T-helper 9 cell (primary cell): ENCODE measurements at places on chromosomes 3 and 15.

GRCh38 chr3:4904811-4905695, 74.2 kb upstream of the BHLHE40 start:
- DNase-seq = no peak

DNA sequence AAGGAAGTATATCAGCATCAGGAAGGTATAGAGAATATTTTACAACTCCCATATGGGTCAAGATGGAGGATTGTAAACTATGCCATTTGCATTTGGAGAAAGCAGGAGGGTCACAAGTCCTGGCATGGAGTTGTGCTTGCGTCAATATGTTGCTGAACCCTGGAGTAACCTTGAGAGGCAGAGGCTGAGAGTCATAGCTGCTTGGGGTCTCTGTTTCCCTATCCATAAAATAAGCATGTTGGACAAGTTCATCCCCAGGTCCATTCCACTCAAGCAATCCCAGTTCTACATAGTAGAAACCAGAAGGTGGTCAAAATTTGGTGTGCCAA, 273.6 kb downstream of the MECOM start:
- no peak for DNase-seq

- no peak for DNase-seq
Measured at GRCh38 chr3:169383770-169384169, 279.7 kb downstream of the MECOM start.

DNA sequence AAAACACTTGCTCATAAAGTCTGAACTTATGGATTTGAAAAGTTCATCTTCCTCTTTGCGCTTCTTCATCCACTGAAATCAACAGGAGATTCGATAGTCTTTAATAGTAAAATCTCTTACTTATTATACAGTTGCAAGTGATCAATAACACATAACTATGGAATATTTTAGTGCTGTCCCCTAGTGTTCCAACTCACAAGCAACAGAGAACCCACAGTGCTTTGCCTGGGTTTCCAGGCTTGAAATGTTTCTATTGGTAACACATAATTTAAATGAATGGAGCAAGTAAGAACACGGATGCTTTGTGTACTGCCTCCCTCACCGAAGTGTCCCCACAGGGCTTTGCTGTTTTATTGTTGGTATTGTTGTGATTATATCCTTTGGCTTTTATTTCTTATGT, 93.5 kb downstream of the WDR72 start:
- DNase-seq = no peak

GRCh38 chr15:69722924-69723323, 270.3 kb downstream of the RPLP1 start:
- DNase-seq = no peak

- no peak for DNase-seq
Measured at GRCh38 chr3:141482245-141482922, 4.4 kb upstream of the RASA2 start.

DNA sequence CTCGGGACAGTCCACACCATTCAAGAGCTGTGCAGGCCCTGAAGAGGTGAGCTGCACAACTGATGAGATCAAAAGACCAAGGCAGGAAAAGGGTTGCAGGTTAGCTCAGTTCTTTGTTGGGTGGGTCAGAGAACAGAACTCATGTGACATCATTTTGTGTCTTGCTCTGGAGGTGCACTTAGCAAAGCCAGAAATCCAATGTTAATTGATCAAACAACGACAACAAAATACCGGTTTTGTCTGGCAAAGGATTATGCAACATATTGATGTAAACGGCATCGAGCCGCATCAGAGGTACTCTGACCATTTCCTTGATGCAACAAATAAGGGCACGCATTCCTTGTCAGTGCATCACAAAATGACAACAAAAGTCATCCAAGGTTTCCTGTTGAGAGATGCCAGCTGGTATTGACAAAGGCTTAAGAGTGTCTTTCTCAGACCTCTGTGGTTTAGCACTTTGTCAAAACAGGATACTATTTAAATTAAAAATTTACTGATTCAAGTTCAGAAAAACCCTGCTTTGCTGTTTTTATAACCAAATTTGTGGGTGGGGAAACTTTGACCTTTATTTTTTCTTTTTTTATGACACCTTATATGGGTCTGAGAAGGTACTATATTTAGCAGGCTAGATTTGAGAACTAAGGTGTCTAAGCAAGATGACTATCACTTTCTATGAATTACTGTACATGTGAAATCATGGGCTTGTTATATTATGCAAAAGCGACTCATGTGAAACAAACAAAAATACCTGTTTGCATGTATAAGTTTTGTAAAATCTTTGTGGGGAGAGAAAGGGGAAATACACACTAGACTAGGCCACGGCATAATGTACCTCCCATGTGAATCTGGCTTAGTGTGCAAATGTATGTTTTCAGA, 496.1 kb downstream of the FOXP1 start:
- peak; percentile 33 for DNase-seq

DNA sequence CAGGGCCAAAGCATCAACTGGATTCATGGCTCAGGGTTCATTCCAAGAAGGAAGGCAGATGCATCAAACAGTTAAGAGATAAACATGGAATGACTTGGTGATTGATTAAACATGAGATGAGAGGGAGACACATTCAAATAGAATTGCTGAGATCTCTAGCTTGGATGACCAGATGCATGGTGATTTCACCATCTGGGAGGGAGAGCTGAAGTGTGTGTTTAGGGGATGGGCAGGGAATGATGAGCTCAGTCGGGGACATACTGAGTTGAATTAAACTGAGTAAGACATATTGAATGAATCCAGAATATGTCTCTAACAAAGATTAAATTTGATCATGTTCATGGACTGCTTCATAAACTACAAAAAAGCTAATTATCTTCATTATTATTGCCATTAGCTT, 35.5 kb downstream of the CADPS start:
- DNase-seq = no peak

- peak; percentile 34 for DNase-seq
Measured at GRCh38 chr15:41603941-41604911, 45.2 kb downstream of the TYRO3 start.

GRCh38 chr3:12235691-12236090, 53.2 kb upstream of the PPARG start:
- no peak for DNase-seq

DNA sequence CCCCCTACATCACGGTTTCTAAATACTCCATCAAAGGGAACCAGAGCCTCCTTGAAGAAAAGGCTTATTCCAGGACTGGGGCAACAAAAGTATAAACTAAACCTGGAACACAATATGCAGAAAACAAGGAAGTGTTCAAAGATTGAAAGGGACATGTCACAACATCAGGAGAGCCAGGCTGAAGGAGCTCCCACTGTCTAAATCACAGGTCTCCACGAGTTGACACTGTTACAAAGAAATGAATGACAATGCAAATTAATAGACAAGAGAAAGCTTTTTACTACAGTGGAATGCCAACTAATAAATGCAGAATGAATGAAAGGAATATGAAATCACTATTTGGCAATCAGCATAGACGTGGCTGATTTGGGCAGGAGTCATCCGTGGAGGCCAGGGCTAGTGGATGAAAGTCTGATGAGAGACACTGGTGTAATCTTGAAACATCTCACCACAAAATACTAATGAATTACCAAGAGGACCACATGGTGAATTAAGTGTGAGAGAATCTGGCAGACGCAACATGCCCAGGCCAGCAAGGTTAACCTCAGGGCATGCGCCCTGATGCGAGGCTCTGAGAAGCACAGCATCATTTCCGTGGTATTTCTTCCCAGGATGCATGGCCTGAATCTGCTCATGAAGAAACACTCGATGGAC, 123.8 kb upstream of the TJP1 start:
- no peak for DNase-seq

DNA sequence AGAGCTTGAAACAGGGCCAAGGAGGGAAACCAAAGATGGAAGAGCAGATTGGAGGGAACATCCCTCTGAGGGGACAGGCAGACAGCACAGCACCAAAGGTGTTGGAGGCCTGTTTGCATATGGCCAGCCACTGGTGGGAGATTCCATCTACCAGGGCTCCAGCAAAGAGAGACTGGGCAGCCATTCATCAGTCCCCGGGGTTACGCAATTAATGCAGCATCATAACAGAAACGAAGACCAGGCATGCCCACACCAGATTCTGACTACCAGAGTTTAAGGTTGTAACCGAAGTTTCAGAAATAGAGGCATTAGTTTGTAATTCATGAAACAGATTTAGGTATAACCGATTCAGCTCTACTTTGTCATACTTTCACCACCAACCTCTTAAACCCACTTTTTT, 58.1 kb downstream of the COL8A1 start:
- DNase-seq = no peak

- DNase-seq = peak; percentile 23
Measured at GRCh38 chr3:148992027-148992634, 791 bp downstream of the GYG1 start.

GRCh38 chr3:123256256-123256655, 54.5 kb downstream of the SEC22A start:
- no peak for DNase-seq

GRCh38 chr3:18124501-18124900, 300.6 kb downstream of the SATB1 start:
- DNase-seq = no peak

DNA sequence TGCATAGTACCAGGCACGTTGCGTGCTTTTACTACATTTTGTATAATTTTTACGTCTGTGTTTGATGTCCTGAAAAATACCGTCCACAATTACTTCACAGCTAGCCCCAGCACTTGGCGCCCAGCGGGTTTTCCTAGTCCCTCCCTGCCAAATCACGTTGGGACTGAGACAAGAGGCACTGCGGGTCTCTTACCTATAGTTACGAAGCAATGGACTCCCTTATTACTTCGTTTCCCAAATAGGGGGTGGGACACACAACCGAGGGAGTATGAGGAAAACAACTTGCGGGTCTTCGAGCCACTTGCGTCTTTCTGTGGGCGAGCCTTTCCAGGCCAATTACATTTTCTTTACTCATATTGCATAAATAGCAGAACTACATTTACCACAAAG, 620 bp upstream of the CMSS1 start:
- DNase-seq = no peak

DNA sequence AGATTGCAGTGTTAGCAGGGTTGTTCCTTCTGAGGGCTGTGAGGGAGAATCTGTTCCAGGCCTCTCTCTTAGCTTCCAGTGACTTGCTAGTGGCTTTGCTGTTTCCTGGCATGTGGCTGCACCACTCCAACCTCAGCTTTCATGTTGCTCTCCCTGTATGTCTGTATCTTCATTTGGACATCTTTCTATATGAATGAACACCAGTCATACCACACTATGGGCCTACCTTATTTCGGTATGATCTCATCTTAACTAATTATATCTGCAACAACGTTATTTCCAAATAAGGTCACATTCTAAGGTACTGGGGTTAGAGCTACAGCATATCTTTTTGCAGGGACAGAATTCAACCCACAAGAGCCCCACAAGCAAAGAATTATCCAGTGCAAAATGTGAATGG, 356.7 kb upstream of the UMPS start:
- DNase-seq = no peak

DNA sequence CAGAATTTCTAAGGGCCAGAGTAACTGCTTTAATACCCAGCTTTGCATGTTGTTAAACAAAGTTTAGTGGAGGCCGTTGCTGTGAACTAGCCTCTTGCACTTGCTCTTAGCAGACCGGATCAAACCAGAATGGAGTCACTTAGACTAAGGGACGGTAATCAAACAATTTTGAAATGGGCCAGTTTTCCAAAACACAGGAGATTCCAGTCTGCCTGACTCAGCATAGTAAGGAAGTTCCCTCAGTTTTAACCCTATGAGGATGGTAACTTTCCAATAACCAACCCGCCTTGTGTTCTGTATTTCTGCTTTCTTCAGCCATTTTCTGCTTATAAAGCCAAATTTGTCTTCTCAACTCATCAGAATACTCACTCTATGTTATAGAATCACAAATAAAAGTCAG, 77.2 kb upstream of the WDR72 start:
- no peak for DNase-seq

GRCh38 chr15:69313432-69314000, 14.8 kb downstream of the PAQR5 start:
- DNase-seq = no peak

DNA sequence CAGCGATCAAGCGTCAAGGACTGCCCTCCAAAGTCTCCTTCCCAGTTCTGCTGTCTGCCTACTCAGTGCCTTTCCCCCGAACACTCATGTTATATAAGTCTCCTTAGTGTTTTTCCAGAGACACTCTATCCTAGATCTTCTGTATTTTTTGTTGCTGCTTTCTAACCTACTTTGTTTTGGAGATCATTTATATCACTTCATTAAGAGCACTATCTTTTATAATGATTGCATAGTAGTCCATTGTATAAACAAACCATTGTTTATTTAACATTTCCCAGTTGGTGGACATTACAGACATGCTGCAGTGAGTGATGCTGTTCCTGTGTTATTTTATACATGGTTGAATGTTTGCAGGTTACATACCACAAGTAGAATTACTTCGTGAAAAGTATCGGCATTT, 47.1 kb downstream of the SLC25A26 start:
- no peak for DNase-seq

- DNase-seq = no peak
Measured at GRCh38 chr3:39531066-39531465, 63.6 kb downstream of the MOBP start.

- DNase-seq = no peak
Measured at GRCh38 chr15:25739687-25740121, 123.4 kb downstream of the ATP10A start.

DNA sequence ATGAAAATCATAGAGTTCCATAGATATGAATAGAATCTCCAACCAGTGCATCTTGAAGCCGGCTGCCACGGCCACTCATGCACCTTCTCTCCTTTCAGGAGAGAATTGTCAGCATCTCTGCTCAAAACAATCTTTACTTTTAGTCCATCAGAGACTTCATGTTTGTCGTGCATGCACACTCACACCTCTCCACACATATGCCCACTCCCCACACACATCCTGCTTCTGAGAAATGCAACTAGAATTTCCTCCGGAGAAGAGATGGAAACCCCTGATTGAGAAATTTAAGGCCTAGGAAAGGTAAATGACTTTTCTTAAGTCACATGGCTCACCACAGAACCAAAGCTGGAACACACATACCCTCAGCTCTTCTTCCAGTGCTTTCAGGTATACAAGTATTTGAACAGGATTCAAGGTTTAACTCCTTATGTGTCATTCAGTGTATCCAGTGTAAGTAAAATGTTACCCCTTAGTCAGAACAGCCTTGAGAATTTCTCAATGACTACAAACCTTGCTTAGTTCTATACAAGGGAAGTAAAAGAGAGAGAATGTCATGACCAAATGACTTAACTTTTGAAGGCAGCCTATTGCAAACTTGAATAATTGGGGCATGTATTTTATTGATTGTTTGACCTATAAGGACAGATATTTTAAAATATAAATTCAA, 69.1 kb upstream of the TSEN2 start:
- DNase-seq = no peak
